Gastrocnemius medialis (tissue), 4 donors: ENCODE measurements at places on chromosomes 3 and 15. TPM values are rescaled to one million over a fixed set of nuclear protein-coding genes. Genes with fewer than 3 reads are reported as not detected.

DNA sequence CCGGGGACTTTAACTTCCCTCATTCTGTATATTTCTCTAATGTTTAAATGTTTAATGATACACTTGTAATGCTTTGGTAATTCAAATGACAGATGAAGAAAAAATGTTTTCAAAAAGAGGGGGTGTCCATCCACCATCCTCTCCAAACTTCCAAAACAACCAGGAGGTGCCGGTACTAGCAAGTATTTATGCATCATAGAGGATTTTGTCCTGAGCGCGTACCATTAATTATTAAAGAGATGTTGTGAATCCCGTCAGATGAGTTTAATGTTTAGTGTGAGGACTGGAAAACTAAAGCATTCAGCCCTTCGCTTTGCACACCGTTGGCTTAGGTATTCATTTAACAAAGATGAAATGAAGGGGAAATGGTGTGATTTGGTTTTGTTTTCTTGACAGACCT is 1.3 kb downstream of the SLC28A1 start:
- H3K27ac ChIP-seq = no peak overlapping the region
- H3K4me1 ChIP-seq = peaks cover 8% of the 10 kb centered on the region
- no peak for DNase-seq
- H3K27me3 ChIP-seq = no peaks in the 10 kb centered on the region

DNA sequence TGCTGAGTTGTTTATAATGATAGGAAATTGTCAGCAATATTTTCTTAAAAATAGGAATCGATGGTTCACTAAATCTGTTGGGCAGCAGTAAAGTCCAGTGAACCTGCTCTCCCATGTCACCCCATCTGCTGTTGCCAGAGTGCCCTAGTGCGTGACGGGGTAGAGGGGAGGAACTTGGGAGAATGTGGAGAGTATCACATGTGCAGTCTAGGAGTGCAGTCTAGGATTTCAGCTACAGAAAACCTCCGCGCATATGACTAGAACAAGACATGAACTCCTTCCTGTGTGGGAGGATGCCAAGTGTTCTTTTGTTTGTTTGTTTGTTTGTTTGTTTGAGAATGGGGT is 74.6 kb upstream of the ACAD9 start:
- peaks cover 21% of the 10 kb centered on the region for H3K36me3 ChIP-seq
- H3K4me1 ChIP-seq = peaks cover 96% of the 10 kb centered on the region
- H3K4me3 ChIP-seq = peak overlapping the region; percentile 34
- H3K27ac ChIP-seq = peak overlapping the region; percentile 94
- H3K27me3 ChIP-seq = no peaks in the 10 kb centered on the region

GRCh38 chr15:33975022-33975565 is 6.8 kb downstream of the CHRM5 start:
- H3K27me3 ChIP-seq = no peaks in the 10 kb centered on the region
- no peak overlapping the region for H3K4me3 ChIP-seq
- no peaks in the 10 kb centered on the region for H3K36me3 ChIP-seq
- H3K4me1 ChIP-seq = no peaks in the 10 kb centered on the region

DNA sequence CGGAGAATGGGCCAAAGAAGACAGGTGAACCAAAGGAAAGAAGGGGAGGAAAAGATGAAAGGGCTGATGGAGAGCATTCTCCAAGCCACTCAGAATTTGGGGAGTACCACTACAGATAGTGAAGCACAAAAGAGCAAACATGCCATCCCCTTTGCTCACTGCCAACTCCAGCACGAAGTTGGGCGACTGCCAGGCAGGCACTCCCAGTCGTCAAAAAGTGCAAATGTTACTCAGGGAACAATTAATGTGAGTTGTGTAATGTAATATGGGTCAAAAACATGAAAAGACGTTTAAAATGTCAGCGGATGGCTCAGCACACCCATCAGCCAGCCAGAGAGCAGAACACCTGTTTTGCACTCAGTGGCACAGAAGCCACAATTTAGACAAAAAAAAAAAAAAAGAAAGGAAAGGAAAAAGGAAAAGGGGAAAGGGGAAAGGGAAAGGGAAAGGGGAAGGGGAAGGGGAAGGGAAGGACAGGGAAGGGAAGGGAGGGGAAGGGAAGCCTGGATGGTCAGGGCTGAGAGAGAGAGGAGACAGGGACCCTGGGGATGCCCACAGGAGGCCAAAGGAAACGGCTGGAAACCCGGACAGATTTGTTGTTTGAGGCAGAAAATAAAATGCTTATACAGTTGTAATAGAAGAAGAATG is 82.7 kb downstream of the COL8A1 start:
- no peaks in the 10 kb centered on the region for H3K4me1 ChIP-seq
- no peaks in the 10 kb centered on the region for H3K27me3 ChIP-seq
- no peak overlapping the region for H3K4me3 ChIP-seq
- H3K27ac ChIP-seq = no peak overlapping the region
- DNase-seq = no peak
- no peaks in the 10 kb centered on the region for H3K36me3 ChIP-seq

DNA sequence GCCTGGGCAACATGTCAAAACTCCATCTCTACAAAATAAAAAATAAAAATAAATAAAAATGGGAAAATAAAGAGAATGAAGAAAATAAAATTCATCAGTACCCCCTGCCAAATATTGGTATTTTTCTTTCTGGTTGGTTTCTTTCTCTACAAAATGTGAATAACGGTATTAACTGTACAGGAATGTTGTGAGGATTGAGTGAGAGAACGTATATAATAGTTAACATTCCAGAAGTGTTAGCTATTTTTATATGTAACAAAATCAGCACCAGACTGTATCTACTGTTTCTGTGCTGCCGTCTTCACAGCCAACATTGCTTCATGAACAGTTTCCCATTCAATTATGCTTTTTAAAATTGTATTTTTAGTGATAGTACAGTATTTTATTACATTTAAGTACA is 25.5 kb upstream of the RNU6-1 start:
- H3K27me3 ChIP-seq = no peaks in the 10 kb centered on the region
- DNase-seq = no peak
- no peaks in the 10 kb centered on the region for H3K36me3 ChIP-seq
- H3K27ac ChIP-seq = no peak overlapping the region
- no peak overlapping the region for H3K4me3 ChIP-seq

GRCh38 chr3:141845407-141846049 is 30.9 kb upstream of the ATP1B3 start:
- H3K36me3 ChIP-seq = no peaks in the 10 kb centered on the region
- H3K4me1 ChIP-seq = no peaks in the 10 kb centered on the region
- no peak overlapping the region for H3K4me3 ChIP-seq
- DNase-seq = no peak
- H3K27ac ChIP-seq = no peak overlapping the region

DNA sequence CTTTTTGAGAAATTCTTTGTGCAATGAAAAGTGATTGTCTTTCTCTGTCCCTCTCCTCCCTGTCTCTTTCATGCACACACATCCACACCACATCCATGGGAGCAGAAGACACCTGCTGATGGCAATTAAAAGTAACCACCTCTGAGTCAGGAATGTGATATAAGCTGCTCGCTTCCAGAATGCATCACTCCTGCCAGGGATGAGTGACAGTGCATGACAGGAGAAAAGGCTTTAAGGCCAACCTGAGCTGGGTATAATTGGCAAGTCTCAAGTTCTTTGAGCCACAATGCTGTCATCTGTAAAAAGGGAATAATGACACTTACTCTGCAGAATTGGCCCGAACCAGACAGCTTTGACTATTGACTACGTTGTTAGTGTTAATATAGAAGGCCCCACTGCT is 59.6 kb downstream of the UBP1 start:
- no peak for DNase-seq
- H3K27ac ChIP-seq = no peak overlapping the region
- H3K27me3 ChIP-seq = no peaks in the 10 kb centered on the region
- H3K4me3 ChIP-seq = no peak overlapping the region
- no peaks in the 10 kb centered on the region for H3K4me1 ChIP-seq

DNA sequence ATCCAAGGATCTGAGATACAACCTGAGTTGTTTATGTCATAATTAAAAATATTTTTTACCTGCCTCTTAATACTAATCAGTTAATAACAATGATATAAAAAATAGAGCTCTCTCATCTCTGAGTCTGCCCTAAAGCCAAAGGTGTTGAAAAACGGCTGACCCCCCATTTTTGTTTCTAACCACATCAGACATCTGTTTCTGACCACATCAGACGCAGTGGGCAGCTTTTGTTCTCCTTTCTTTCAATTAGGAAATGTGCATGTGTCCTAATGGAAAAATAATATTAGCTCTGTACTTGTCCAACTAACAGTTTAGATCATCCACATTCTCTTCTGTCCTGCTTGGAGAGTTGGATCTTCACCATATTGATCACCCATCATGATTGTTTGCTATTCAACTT is 144.6 kb downstream of the SHOX2 start:
- no peaks in the 10 kb centered on the region for H3K36me3 ChIP-seq
- H3K4me1 ChIP-seq = no peaks in the 10 kb centered on the region
- no peak overlapping the region for H3K27ac ChIP-seq
- H3K4me3 ChIP-seq = no peak overlapping the region
- no peak for DNase-seq

BMF gene
- total RNA-seq = 11.6 TPM

STX19 gene
- total RNA-seq = not detected

LRRN1 gene
- total RNA-seq = 4.8 TPM
